Right forelimb (tissue), 1 donor: ENCODE measurements at places on chromosomes 11 and 22.

GRCh38 chr11:5241458-5241857 is 7.2 kb upstream of the HBD start:
- no peak for DNase-seq

- DNase-seq, result peak; percentile 88
Observed at GRCh38 chr11:73323464-73323863, 15.4 kb downstream of the ARHGEF17 start.

- no peak for DNase-seq
Observed at GRCh38 chr22:27879923-27880322, 39.1 kb downstream of the PITPNB start.

DNA sequence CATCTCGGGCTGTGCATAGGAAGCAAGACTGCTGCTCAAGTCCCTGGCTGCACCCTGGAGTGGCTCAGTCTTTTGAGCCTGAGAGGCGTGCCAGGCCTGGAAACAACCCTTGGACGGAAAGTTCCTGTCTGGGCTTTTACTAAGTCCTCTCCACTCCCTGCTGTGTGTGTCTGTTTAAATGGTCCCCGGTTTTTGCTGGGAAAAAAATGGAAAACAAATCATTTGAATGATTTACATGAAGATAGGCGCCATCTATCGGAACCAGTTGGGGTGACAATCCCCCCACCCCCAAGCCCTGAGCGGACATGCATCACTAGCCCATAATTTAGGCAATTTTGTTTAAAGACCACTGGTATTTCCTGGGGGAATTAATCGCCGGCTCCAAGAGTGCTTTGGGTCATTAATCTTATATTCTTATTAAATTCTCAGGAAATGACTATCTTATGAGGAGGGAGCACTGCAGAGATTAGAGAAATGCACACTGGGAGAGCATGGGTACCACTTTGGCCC is 2.7 kb upstream of the GAB2 start:
- DNase-seq, result peak; percentile 76

- no peak for DNase-seq
Observed at GRCh38 chr11:117058761-117059261, 39.4 kb downstream of the SIK3 start.

DNA sequence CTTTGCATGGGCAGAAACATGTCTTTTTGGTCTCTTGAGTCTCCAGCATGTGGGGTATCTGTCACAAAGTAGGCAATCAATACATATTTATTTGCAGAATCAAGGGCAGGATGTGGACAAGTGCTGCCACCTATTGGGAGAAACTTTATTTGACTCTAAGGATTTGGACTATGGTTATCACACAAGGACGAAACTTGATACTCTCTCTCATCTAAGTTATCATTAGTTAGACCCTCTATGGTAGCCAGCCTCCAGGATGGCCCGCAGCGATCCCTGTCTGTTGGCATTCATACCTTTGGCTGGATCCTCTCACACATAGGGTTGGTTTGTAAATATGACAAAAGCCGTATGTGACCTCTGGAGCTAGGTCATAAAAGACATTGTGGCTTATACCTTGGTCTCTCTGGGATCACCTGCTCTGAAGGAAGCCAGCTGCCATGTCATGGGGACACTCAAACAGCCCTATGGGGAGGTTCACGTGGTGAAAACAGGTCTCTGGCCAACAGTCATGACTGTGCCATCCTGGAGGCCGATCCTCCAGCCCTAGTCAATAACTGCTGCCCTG is 1.1 kb upstream of the FBXO7 start:
- no peak for DNase-seq
